ENCODE measurements at places on chromosomes 5 and 9.

GRCh38 chr9:82192211-82192610 is 203.6 kb downstream of the SPATA31D1 start:
- DNase-seq: no peak

DNA sequence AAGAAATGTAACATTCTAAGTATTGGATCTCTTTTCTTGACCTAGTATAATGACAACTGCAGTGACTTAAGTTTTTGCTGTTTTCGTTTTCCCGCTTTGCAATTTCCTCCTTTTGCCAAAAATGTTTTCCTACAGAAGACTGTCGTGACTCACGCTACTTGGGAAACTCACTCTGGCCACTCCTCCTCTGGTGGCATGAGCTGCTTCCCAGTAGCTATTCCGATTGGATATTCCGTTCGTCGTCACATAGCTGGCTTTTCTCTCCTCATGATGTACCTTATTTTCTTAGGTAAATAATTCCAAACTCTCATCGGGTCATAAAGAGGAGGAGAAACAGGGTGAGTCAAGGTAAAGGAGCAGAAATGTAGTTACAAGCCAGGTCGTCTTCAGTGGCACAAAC is 64.9 kb downstream of the GOLPH3 start:
- DNase-seq: no peak

DNA sequence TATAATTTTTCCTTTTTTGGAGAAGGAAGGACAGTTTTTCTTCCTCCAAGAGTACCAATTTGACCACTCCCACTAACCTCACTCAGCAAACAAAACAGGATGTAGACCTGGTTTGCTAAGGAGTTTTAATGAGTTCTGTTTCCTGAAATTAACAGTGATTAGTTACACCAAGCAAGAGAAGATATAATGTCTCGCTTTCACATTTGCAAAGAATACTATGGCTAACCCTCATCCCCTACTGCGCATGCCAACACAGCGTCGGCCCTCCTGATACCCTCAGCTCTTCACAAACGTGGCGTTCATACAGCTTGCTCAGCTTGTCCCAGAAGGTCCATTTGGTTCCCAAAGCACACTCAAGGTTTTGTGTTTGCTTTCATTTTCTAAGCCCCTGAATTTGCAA is 41.9 kb upstream of the IPPK start:
- DNase-seq: no peak

DNA sequence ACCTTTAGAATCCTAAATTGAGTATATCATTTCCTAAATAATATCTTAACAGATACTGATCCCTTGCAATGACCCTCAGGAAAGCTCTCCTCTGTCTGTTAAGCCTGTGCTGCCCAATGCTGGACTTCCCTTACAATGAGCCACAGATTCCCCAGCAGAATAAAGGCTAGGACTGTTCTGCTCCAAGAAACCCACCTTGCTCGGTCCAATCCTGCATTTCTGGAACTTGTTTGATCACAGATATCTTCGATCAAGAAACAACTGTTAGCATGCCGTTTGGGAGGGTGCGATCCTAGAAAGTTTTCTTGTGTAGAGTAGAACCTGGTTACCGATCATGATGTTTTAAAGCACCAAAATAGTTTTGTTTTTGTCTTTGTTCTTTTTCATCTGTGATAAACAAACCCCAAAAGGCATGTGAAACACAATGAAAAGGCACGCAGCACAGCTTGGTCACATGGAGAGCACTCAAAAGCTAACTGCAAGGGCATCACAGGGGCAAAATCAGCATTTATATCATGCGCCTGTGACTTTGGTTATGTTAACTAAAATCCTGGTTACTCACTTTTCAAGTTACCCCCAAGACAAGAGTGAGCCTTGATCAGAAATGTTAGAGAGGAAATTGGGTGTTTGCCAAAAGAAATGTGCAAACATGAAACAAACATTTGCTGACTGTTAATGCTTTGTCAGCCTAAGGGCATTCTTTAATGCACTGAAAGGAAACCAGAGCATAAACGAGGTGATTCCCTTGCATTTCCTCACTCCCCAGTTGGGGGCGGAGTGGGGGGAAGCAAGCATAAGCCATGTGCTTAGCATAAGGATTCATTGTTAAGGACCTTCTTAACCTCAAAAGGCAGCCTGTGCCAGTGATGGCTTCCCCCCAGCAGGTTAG is 61.9 kb upstream of the ADAMTS16 start:
- no peak for DNase-seq

DNA sequence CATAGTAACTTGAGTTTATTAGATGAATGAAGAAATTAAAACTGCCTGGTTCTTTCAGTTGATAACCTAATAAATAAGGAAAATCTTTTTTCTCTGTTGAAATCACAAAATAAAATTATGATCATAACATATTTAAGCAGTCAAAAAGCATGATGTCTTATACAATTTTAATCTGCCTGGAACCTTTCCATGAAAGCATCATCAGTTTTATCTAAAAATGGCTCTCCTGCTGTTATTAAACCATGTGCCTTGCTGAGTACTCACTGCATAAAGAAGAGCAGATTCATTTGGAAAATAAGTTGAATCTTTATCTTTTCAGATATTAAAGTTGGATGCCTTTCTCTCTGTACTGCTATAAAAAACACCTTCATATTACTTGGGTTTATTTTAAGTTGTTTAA is 148.8 kb downstream of the SLC24A2 start:
- DNase-seq: no peak

DNA sequence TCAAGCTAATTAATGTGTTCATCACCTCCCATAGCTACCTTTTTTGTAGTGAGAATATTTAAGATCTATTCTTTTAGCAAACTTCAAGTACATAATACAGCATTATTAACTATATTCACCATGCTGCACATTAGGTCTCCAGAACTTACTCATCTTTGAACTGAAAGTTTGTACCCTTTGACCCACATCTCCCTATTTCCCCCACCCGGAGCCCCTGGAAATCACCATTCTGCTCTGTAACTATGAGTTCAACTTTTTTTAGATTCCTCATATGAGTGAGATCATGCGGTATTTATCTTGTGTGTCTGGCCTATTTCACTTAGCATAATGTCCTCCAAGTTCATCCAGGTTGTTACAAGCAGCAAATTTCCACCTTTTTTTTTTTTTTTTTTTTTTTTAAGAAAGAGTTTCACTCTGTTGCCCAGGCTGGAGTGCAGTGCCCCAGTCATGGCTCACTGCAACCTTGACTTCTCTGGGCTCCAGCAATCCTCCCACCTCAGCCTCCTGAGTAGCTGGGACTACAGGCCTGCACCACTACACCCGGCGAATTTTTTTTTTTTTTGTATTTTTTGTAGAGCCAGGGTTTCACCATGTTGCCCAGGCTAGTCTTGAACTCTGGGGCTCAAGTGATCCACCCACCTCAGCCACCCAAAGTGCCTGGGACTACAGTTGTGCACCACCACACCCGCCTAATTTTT is 100.4 kb upstream of the SAP30L start:
- DNase-seq: no peak

- peak; percentile 67 for DNase-seq
These were observed 89.9 kb downstream of the SYK start for GRCh38 chr9:90891308-90892040.

DNA sequence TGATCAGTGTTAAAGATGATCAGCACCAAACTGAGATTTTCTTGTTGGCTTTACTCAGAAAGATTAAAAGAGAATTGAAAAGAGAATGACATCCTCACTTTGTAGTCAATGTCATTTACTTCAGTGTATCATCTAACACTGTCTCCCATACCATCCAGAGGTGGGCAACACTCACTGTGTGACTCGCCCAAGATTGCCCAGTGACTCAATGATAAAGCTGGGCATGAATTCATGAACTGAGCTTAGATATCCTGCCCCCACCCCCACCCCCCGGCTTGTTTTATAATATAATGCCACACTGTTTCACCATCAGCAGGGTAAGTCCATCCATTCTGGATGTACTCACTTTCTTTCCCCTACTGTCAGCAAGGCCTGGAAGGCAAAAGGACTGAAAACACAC is 242.2 kb downstream of the FAM114A2 start:
- DNase-seq: no peak
